ENCODE measurements at places on chromosomes 11 and 22.

DNA sequence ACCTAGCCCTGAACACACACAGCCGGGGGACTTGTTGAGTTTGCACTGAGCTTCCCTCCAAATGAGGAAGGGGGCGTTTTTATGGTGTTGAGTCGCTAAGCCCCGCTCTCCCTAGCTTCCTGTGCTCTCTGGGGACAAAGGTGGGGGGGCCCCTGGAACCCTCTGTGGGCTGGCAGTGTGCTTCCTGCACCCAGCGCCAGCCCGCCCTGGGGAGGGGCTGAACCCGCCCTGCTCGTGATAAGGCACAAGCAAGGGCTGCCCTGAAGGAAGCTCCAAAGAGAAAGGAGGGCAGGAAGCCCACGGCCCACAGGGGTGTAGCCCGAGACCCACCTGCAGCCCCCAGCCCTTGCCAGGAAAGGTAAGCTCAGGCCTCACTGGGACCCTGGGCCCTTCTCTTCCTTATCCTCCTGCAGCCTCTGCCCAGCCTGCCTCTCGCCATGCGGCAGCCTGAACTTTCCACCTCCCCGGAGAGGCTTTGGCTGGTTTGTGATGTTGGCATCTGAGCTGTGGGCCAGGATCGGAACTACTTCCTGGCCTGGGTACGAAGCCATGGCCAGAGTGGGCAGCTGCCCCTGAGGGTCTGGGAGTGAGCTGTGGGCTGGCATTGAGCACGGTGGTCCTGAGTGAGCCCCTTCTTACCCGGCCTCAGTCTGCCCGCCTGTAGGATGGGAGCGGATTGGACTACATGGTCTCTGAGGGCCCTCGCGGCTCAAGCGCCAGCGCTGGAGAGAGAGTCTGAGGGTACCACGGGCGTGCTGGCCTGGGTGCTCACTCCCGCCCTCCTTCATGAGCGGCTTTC, at the start of gene FERMT3:
FERMT3 (plus strand) TSS at position 265 of the 799 bp plus-strand sequence. CDS start 644 bp downstream, outside the sequence.
- peak; percentile 77 for DNase-seq

GRCh38 chr22:25909614-25910387, 167.8 kb downstream of the MYO18B start:
- no peak for DNase-seq

DNA sequence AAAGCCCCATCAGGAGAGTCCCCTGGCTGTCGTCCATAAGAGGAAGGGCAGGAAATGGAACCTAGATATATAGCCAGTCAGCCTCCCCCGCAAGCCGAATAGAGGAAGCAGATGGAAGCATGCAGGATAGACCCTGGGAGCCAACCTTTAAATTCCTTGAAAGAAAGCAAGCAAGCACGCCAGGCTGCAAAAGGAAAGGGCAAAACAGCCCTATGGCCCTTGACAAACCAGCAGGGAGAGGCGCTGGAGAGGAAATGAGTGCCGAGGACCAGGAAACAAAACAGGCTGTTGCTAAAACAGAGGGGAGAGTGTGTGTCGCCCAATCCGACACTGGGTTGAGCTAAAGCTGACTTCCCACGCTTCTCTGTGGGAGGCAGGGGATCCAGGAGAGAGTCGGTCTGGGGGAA, 203.5 kb upstream of the MTNR1B start:
- DNase-seq, result peak; percentile 42

GRCh38 chr11:95985174-95985808, 61.4 kb upstream of the MTMR2 start:
- no peak for DNase-seq

DNA sequence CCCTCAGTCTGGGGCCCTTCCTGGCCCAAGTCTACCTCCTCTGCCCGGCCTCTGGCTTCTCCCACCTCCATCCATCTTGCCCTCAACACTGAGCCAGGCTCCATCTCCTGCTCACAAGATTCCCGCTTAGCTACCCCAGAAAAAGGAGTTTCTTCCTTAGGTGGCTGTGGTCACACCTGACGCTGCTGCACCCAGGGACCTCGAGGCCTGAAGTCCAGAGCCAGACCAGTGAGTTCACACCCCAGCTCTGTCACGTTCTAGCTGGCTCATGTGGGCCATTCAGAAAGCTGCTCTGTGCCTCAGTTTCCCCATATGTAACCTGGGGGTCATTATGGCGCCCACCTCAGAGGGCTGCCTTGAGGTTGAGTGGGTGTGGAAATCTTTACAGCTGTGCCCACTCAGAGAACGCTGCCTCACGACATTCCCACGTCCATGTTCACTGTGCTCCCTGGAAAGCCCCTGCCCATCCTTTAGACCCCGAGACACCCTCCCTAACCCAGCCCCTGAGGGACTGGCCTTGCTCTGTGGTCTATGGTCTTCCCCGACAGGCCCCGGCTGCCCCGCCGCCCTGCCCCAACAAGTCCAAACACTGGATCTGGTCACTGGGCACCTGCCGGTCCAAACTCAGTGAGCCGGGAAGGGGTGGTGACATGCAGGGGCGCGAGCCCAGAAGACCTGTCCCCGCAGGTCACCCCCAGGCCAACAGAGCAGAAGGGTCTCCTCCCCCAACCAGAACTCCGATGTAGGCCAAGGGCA, 9.8 kb downstream of the PLXNB2 start:
- no peak for DNase-seq

- no peak for DNase-seq
Observed at GRCh38 chr11:72954860-72955259, 140.6 kb downstream of the ATG16L2 start.

DNA sequence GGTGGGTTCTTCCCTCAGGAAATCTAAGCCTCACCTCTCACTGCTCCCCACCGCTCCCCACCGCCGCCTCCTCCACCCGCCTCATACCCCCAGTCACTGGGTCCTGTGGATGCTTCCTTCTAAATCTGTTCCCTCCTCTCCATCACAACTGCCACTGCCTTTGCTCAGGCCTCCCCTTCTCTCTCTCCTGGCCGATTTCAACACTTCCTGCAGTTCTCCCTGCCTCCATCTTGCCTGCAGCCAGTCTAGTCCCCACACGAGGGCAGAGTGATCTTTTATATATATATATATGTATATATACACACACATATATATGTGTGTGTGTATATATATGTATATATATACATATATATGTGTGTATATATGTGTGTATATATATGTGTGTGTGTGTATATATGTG, 27.8 kb downstream of the CREB3L1 start:
- no peak for DNase-seq

DNA sequence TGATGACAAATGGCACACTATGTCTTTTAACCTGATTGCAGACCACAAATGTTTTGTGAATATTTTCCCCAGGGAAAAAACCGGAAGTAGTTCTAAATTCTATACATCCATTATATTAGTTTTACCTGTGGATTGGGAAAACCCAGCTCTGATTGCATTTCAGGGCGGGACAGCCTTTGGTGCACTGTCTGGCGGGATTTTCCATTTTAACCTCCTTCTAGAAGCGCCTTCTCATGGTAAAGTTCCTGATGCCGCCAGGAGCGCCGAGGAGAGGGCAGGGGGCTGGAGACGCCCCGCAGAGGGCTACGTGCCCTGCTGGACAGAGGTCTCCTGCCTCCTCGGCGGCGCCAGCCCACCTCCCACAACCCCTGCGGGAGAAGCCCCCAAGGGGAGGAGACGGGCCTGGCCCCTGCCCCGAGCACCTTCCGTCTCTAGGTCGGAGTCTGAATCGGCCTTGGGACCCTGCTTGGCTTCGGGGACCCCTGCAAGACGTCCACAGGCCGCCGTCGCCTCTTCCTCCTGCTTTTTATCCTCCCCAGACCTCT, 1.2 kb upstream of the P2RX6 start:
- no peak for DNase-seq

DNA sequence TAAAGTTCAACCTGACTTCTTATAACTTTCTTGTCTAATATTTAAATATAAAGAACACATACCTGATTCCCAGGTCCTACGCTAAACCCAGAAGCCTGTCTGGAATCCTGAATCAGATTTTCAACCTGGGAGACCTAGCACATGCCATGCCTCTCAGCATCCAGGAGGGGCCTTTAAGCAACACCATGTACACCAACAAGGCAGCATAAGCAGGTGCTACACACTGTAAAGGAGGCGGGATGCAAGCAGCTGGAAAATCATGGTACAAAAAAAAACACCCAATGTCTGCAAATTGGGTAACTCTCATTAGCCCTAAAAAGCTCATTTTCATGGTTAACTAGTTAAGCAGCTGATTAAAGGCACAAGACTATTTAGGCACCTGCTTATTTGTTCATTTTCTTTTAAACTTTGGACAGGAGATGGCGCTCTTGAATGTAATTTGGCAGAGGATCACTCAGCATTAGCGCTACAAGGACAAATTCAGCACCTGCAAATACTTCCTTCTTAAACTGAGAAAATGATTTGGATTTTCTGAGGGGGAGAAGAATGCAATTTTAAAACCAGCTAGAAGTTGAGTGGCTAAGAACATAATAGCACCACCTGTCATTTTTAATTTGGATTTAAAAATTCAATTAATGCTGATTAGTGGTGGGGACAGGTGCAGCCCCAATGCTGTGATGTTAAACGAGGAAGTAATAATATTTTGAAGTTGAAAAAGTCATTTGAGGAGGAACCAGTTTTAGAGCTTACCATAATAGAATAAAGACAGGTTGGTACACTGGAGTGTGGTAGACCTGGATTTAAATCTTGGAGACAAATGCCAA, 104.0 kb downstream of the FAR1 start:
- DNase-seq, result no peak

GRCh38 chr11:88367310-88367709, 29.8 kb upstream of the CTSC start:
- DNase-seq, result no peak

DNA sequence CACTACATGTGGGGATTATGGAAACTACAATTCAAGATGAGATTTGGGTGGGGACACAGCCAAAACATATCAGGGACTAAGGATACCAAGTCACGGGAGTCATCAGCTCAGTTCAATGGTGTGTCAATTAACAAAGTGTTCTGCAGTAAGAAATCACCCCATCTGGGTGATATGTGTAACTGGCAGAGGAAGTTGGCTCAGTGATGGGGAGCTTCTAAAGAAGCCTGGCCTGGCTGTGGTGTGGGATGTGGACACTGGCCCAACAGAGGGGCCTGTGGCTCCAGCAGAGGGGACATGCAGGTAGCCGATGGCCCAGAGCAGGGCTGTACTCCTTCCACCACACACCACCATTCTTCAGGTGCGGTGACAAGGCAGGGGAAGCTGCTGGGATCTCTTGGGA, 31.6 kb downstream of the RPS6KA4 start:
- no peak for DNase-seq

- DNase-seq, result no peak
Observed at GRCh38 chr22:35296051-35296450, 3.6 kb upstream of the TOM1 start.

- peak; percentile 24 for DNase-seq
Observed at GRCh38 chr22:47029244-47030074, 267.0 kb downstream of the TBC1D22A start.

- no peak for DNase-seq
Observed at GRCh38 chr22:42862045-42862734, 5.1 kb upstream of the ARFGAP3 start.

DNA sequence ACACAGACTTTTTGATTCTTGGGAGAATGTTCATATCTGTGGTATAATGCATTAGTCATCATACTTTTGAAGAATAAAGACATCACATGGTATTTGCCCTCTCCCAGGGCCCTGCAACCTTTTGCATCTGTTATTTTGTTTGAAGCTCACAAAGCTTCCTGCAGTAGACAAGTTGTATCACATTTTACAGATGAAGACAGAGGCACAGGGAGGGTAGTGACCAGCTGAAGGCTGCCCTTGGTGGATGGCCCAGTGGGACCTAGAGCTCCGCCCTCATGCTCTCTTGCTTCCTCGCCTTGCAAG, 66.4 kb downstream of the UBASH3B start:
- no peak for DNase-seq

DNA sequence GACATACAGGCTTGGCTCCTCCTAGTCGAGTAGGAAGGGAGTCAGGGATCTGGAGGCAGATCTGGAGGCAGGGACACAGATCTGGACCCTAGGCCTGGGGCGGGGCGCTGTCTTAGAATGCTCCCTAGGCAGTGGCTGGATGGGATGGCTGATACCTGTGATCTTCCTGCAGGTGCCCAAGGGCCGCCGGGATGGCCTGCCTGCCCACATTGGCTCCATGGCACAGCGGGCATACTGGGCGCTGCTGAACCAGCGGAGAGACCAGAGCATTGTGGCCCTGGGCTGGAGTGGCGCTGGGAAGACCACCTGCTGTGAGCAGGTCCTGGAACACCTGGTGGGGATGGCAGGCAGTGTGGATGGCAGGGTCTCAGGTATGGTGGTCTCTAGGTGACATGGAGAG, 35.4 kb downstream of the MYO18B start:
- peak; percentile 49 for DNase-seq

GRCh38 chr22:24359452-24360120, 67.8 kb upstream of the ADORA2A start:
- DNase-seq, result no peak

DNA sequence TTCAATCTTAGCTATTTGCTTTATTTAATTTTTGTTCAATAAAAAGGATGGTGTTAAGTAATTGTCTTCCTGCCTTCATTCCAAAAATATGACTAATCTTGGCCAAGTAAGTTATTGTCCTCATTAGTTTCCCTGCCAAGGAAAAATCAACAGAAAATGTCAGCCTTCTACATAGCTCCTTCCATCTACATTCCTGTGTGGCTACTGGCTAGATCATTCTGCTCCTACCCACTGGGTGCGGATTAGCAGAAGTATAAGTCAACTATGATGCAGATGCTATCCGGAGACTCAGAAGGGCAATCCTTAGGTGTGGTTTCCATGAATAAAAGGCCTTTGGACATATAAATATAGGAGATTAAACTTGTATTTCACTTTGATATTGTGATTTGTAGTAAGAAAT, 154.4 kb downstream of the SBF2 start:
- DNase-seq, result no peak

- DNase-seq, result no peak
Observed at GRCh38 chr11:116373104-116373944, 399.5 kb downstream of the BUD13 start.

- no peak for DNase-seq
Observed at GRCh38 chr11:66042996-66043906, 5.7 kb downstream of the GAL3ST3 start.
